ENCODE measurements at places on chromosomes 7 and 10. TPM values are rescaled to one million over a fixed set of nuclear protein-coding genes. Genes with fewer than 3 reads are reported as not detected.

Gene STRIP2
- 2.2 TPM for total RNA-seq

Gene BLNK
- total RNA-seq: not detected

Gene KAZALD1
- 8.1 TPM for total RNA-seq

Gene SLC26A4
- total RNA-seq: 0.56 TPM

Gene SEMA4G
- total RNA-seq: 0.56 TPM

Gene CCL26
- not detected for total RNA-seq

Gene ZP3
- 0.83 TPM for total RNA-seq

Gene POMZP3
- total RNA-seq: 1.1 TPM

Gene FAM24B
- total RNA-seq: 1.6 TPM

Gene NPSR1
- total RNA-seq: not detected

Gene CDC14C
- under 0.01 TPM for total RNA-seq

Gene GLI3
- total RNA-seq: 1.7 TPM

Gene ANKRD7
- total RNA-seq: 0.18 TPM

Gene CCDC136
- 8.3 TPM for total RNA-seq

Gene MOGAT3
- not detected for total RNA-seq

Gene SPACDR
- 1.1 TPM for total RNA-seq

Gene AKR1C8
- total RNA-seq: not detected

Gene SPDYE5
- total RNA-seq: not detected

Gene KCNIP2
- total RNA-seq: not detected

Measured in IMR-90 (cell line).